M059J (cell line): ENCODE measurements at places on chromosomes 4 and X.

DNA sequence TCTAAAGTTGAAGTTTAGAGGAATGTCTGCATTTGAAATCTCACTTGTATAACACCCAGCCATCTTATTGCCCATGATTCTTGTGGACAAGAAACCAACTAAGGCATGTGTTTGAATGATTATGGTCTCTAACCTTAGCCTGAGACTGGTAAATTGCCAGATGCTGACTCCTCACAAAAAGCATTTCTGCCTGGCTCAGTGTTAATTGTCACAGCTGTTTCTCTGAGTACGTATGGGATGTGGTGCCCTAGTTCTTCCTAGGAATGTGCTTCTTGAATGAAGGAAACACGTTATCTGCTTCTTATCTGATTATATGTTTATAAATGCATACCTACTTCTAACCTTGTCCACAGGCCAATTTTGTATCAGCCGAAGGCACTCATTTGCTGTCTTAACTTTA, 63.1 kb upstream of the NDP start:
- DNase-seq = peak; percentile 89

DNA sequence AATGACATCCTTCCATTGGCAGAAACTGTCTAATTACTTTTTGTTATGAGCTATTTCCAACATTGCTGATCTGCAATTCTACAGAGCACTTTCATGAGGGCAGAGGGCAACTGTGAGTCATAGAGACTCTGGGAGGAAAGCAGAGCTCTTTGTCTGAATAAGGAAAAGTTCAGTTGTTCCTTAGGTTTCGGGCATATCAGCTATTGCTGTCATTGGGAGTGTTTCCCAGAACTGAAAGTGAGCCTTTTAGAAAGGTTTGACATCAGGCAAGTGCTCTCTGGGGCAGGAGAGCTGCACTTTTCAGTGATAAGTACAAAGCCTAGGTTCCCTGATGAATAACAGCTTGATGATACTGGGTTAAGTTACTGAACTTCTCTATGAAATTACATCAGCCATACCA, 119.2 kb upstream of the EDNRA start:
- peak; percentile 92 for DNase-seq

DNA sequence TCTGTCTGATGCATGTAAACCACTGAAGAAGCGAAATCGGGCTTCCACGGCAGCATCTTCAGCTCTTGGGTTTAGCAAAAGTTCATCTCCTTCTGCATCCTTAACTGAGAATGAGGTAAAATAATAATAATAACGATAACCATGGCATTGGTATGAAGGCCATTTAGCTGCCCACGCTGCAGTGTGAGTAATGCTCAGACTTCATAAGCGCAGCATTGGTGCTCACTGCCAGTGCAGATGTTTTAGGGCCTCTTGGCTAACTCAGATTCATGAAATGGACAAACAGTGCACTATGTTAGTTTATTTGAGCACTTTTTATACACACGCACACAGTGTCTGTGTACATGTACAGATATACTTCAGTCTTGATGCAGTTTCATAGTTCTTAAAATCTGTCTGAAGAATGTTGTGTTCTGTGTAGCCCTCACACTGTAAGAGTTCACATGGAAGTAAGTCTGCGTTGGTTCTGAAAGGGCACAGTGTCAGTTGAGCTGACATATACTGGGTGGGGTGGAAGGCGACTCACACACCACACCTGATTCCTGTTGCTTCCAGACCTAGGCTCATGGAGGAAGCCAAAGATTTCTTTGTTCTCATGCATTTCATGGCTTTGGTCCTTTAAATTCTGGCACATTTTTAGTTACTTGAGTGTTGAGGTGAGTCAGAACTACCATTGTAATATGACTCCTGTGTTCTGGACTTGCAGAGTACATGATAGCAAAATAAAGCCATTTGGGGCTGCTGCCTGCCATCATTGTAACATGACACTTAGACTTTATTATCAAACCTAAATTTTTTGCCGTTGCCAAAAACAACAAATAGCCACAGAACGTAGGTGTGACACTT, 68.7 kb downstream of the NSD2 start:
- peak; percentile 93 for DNase-seq

DNA sequence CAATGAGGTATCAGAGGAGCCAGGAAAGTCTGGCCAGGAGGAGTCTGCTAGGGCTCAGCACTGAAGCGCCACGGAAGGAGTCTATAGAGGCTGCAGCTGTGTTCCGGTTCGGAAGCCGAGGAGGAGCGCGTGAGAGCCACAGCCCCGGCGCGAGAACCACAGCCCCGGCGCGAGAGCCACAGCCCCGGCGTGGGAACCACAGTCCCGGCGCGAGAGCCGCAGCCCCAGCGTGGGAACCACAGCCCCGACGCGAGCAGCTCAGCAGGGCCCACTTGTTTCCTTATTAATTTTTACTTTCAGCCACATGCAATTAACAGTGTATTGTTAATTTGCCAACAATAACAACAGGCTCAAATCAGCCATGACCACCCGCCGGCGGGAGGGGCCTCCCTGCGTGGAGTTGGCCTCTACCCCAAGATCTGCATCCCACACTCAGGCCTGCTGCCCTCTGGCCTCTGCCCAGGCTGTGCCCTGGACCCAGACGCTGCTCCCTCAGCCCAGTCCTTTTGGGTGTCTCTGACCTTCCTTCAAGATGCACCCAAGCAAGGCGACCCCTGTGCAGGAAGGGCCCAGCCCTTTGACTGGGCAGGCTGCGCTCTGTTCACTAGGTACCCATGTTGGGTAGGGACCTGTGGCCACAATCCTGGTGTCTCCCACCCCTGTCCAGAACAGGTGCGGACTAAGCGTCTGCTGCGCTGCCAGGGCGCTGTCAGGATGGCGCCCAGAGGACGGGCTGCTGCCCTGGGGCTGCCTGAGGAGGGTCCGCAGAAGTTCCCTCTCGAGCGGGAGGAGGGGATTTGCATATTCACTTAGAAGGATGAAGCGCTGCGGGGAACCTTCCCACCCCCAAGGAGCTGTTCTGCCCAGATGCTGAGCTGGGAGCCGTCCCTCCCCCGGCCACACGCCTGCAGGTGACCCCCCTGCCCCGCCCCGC, 113.8 kb downstream of the ADRA2C start:
- DNase-seq = no peak

DNA sequence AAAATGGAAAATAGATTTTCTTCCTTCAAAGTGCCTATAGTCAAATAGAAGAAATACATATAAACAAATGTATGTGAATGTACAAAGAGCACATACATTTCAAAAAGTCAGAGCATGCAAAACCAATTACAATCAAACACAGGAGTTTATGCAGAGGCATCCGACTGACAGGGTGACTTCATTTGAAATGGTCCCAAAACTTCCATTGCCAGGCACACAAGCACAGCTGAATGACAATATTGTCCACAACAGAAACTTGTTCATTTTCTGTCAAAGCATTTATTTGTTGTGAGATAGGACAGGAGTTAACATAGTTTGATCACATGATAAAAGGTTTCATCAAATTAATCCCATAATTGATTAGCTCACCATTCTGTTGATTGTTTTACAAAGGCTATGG, 96.4 kb upstream of the TTC29 start:
- no peak for DNase-seq

DNA sequence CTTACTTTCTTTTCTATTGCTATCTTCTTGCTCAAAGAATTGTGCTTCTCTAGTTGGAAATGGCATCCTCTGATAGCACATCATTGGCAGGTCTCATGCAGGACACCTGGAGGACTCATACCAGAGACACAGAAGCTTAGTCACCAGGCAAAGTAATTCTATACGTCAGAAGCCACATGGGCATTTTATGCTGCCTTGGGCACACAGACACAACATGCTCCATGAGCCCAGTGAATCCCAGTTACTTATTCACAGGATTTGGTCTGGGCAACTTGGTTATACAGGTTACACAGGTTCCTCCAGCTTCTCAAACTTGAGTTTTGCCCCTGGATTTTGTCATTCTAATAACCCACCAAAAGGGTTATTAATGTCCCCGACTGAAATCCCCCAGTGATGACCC, 7.1 kb downstream of the RASSF6 start:
- no peak for DNase-seq

DNA sequence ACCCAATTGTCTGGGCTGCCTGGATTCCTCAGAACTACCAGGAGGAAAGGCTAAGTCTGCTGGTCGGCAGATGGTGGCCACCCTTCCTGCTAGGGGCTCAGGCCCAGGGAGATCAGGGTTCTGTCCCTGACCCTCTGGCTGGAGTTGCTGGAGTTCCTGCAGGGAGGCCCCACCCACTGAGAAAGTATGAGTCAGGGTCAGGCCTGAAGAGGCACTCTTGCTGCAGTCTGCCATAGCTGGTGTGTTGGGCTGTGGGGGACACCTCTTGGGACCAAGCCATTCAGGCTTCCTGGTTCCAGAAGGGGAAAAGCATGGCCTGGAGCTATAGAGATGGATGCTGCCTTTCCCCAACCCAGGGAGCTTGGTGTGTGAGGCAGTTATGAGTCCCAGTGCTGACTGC, 40.4 kb upstream of the PCDH18 start:
- no peak for DNase-seq

- DNase-seq = no peak
Measured at GRCh38 chr4:12399781-12400180, 971.1 kb upstream of the HS3ST1 start.

DNA sequence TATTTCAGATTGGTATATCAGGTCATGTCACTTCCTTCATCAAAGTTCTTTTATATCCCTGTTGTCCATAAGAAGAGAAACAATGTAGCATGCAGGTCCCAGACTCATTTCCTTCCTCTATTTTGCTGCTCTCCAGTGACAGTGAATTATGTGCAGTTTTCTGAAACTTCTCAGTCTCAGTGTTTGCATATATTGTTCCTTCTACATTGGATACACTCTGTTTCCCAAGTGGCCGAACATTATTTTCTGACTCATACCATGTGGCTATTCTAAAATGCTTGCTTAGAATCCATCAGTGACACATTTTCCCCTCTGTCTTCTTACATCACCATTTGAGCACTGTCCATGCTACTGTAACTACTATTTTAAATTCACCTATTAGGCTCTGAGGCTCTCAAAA, 305.7 kb downstream of the PDHA2 start:
- DNase-seq = peak; percentile 7

- DNase-seq = no peak
Measured at GRCh38 chr4:152110780-152111179, 350.0 kb upstream of the GATB start.

- no peak for DNase-seq
Measured at GRCh38 chrX:117059848-117060247, 597.1 kb upstream of the CT83 start.

GRCh38 chr4:38672397-38673129, 8.6 kb downstream of the KLF3 start:
- no peak for DNase-seq

GRCh38 chr4:41024556-41025491, 189.5 kb downstream of the APBB2 start:
- no peak for DNase-seq

GRCh38 chr4:95193391-95194224, 355.2 kb downstream of the UNC5C start:
- no peak for DNase-seq

- DNase-seq = no peak
Measured at GRCh38 chr4:121860121-121860520, 10.2 kb downstream of the BBS7 start.

GRCh38 chr4:52657618-52658501, 1.2 kb downstream of the USP46 start:
- peak; percentile 27 for DNase-seq

DNA sequence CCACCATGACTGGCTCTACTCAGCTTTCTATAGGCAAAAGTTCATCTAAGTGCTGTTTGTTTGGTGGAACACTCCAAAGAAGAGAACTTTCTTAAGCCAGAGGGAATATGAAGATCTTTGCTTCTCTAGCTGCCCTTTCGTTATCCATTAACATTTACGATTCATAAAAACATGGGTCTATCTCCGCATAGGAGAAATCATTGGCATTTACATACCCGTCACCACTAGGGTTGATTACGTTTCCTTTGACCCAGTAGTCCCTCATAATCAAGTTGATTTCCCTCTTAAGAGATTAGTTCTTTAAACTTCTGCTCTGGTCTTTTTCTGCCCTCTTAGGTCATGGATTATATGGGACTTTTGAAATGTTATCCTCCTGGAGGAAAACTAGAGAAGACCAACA, 57.5 kb downstream of the PTCHD1 start:
- DNase-seq = no peak

- DNase-seq = peak; percentile 47
Measured at GRCh38 chrX:71859637-71860036, 51.0 kb upstream of the NHSL2 start.

- no peak for DNase-seq
Measured at GRCh38 chr4:182855877-182856276, 61.3 kb downstream of the DCTD start.
